SK-N-DZ (cell line): ENCODE measurements at places on chromosomes 16 and 17.

DNA sequence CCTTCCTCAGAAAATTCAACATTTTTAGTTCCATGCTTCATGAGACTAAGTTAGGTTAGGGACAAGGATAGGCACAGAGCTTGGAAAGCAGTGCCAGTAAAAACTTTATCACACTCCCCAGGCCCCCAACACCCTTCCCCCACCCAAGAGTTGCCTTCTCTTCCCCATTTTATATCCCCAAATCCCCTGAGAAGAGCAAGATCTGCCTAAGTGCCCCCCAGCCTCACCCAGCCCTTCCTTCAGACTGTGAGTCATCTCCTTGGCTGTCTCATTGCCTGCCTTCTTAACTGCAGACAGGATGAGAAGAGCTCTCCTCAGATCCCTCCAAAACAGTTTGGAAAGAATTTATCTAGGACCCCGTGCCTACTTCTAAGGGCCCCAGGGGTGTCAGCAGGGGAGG is 55.8 kb downstream of the NEUROD2 start:
- no peak for DNase-seq

- DNase-seq: no peak
Observed at GRCh38 chr16:14070555-14070876, 603 bp upstream of the MRTFB start.

- DNase-seq: peak; percentile 98
Observed at GRCh38 chr16:72198771-72199201, 26.8 kb upstream of the PMFBP1 start.

- DNase-seq: no peak
Observed at GRCh38 chr16:88045820-88046303, 94.6 kb downstream of the BANP start.

DNA sequence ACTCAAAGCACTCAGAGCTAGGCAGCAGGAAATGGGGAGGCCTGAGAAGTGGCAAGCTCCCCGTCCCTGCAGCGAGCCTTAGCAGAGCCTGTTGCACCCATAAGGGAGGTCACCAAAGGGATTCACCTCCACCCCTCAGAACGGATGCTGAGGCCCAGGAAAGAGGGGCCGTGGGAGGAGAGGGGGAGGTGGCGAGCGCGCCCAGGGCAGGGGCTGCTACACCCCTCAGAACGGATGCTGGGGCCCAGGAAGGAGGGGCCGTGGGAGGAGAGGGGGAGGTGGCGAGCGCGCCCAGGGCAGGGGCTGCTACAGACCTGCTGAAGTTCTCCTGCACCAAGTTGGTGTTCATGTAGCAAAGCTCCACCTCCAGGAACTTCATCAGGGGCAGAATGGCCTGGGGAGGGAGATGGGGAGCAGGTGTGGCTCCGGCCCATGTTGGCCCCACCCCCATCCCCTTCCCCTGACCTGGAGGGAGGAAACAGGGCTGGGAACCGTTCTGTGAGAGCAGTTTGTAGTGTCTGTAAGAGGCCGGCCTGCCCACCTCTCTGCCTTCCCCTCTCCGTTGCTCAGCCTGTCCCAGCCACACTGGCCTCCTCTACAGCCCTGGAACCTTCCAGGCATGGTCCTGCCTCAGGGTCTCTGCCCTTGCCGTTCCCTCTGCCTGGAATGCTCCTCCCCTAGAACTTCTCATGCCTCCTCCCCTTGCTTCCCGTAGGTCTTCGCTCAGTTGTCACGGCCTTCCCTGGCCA is 11.4 kb downstream of the UNC13D start:
- DNase-seq: no peak

GRCh38 chr16:86618431-86619238 is 40.3 kb downstream of the FOXL1 start:
- no peak for DNase-seq

GRCh38 chr17:43517615-43518386 is 28.3 kb downstream of the ETV4 start:
- no peak for DNase-seq

DNA sequence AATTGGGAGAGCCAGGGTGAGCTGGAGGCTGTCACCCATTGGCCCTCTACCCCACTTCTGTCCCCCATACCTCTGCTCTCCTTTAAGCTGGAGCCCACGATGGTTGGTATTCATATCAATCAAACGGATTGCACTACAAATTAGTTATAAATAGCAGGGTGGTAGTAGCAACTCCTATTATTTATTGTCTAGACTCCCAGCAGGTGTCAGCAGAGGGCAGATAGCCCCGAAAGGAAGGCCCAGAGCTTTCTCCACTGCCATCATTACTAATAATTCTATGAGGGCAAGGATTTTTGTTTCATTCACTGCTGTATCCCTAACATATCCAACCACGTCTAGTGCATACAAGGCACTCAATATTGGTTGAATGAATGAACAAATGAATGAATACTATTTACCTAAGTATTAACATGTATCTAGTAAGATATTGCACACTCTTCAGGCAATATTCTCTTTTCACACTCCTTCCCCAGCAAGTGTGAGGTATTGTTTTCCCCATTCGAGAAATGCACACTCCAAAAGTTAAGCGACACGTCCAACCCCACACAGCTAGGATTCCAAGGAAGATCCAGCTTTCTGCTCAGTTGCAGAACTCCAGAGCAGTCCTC is 6.3 kb downstream of the C17orf50 start:
- DNase-seq: no peak

GRCh38 chr17:21476867-21477266 is 100.7 kb downstream of the KCNJ12 start:
- DNase-seq: no peak

DNA sequence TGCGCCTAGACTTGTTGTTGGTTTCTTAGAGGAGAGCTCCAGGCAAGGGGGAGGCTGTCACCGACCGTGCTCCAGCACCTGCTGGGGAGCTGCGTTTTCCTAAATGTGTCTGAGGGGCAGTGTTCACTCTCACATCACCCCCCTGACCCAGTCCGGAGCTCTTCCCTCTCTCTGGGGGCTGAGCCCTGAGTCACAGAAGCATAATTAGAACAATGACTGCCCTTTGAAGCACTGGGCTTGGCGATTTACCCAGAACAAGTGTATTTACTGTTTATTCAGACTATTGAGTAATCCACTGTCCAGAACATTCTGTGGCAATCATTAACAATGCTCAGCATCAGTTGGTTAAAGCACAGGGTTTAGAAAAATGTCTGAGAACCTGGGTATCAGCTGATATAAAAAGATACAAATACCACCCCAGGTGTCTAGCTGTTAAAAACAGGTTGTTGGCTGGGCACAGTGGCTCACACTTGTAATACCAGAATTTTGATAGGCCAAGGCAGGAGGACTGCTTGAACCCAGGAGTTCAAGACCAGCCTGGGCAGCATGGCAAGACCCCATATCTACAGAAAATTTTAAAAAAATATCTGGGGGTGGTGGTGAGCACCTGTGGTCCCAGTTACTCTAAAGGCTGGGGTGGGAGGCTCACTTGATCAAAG is 8.1 kb downstream of the CES4A start:
- DNase-seq: no peak

DNA sequence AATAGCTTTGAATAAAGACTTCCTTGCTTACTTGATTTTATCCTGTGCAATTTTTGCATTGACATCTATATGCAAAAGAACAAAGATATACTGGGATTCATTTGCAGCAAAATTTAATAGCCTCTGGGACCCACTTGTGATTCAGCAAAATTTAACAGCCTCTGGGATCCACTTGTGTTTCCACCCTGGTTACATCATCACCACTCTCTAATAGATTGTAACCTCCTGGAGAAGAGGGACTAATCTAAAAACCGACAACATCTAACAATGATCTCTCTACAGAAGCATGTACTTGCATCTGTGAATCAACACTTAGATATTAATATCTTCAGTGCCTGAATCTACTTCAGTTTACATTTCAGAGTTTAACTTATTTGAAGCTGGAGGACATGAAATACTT is 202.0 kb upstream of the CPHXL start:
- DNase-seq: no peak

DNA sequence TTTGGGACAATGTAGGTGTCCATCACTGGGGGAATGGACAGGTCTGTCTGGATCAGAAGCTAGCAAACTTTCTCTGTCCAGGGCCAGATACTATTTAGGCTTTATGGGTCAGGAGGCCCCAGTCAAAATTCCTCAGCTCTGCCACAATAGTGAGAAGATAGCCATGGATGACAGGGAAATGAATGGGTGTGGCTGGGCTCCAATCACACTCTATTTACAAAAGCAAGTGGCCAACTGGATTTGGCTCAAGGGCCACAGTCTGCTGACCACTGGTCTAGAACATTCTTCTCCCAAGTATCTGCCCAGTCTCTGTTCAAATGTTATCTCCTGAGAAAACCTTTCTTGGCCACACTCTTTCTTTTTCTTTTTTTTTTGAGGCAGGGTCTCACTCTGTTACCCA is 339.9 kb downstream of the SOX9 start:
- no peak for DNase-seq

GRCh38 chr17:14245002-14245401 is 8.3 kb upstream of the CDRT15 start:
- DNase-seq: no peak

DNA sequence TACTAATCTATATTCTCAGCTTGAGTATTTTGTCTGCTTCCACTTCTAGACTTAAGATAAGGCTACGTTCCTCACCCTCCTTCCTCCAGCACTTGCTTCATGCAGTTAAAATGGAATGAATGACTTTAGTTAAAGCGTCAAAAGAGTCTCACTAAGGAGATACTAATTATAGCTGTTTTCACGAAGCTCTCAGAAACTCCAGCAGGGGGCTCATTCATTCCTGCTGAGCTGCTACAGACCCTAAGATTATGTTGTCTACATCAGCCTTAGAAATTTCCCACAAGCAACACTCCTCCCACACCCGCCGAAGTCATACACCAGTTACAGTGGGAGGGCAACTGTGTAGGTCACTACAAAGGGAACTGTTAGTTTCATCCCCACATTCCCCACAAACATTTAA is 57.0 kb upstream of the KIFC3 start:
- DNase-seq: peak; percentile 31

DNA sequence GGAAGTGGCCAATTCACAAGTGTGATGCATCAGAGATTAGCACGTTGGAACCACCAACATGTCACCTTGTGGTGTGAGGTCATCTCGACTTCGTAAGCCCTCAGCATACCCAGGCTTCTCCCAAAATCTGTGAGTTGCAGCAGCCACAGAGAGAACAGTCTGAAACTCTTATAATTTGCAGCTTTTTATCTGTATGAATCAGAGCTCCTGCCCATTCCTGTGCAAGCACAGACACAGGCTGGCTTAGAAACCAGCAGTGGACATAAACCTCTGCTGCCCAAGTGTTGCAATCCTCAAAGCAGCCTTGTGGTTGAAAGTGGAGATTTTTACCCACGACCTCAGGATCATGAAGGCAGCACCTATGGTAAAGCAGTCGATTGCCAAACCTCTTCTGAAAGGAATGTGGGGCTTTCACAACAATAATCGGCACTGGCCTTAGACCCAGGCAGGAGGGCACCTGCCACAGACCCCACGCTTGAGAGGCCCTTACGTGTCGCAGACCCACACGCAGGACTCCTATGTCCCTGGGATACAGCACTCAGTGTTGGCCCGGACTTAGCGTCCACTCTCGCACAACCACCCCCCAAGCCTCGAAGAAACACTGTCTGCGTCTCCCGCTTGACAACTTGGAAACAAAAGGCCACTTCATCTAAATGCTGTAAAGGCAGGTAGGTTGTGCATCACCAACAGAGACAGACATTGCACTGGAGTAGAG is 24.5 kb upstream of the OSGIN1 start:
- DNase-seq: no peak

DNA sequence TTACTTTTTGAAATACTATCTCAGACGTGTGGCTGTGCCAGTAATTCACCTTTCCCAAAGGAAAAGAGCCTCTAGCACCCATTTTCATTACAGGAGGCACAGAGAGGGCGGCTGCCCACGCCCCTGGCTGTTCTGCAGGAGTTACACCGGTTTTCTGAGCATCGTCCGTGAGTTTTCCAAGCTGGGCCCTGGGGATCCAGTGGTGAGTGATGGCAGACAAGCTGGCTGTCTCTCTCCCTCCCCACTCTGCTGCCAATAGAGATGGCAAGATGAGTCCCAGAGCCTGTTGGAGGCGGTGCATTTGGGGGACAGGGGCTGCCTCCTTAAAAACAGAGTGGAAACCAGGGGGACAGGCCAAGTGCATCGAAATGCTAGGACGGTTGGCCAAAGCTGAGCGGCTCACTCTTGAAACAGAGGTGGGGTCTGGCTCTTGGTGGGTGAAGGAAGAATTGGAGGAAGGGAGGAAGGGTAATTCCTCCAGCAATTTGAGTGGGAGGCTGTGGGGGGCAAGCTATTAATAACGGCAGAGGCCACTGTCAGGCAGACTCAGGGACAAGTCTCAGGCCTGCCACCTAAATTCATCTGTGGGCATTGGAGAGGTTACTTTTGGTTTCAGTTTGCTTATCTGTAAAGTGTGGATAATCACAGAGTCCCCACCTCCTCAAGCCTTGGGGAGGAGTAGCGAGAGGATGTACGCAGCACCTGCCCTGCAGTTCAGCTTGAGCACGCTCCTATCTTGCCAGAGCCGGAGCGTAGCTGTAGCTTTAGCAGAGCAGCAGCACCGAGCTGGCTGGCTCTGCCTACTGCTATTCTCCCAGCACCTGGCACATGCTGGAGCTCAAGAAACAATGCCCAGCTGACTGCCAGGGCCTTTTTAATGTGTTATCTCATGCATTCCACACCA is 7.5 kb upstream of the NOS2 start:
- DNase-seq: no peak

DNA sequence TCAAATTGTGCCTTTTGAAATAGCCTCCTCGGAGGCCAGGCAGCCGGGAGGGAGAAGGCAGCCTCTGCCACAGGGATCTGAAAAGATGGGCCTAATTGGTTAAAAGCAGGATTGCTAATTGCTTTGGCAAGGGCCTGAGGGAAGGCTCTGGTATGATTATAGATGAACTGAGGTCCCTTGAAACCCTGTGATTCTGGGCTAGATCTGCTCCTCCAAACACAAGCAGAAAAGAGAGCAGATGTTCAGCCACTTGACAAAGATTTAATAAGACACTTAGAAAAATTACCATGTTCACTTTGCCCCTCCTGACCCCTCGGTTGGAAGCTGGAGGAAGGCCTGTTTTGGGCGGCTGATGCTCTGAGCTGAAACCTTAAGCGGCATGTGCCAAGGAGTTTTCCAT is 209.5 kb upstream of the MPHOSPH6 start:
- peak; percentile 59 for DNase-seq

DNA sequence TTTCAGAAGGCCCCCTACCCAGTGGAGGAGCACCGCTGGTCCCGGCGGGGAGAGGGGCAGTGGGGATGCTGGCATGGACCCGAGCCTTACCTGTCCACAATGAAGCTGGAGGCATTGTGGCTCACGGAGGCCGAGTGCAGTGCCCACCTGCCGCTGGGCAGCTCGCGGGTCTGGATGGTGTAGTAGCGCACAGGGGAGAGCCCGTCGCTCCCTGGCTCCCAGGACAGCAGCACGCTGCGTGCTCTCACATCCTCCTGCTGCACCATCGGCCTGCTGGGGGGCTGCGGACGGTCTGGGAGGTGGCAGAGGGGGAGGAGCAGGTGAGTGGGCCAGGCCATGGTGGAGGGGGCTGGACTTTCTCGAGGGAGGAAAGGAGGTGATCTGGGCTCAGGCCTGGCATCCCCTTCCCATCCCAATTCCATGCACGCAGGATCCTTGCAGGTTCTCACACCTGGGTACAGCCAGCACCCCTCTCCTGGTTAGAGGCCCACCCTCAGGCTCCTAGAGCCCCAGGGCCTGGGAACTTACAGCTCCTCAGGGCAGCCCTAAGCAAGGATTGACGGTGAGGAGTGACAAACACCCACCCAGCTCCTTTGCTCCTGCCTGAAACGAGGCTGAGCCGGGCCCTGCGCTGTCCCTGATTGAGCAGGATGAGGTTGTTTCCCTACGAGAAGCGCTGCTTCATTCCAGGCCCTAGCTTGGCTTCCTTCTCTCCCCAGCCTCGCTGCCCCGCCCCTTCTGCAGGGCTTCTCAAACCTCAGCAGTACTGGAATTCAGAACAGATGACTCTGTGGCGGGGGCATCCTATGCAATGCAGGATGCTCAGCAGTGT is 76.2 kb upstream of the CDC42EP4 start:
- DNase-seq: no peak
